ENCODE measurements at places on chromosomes 3 and 15.

GRCh38 chr3:168618827-168619470 lies 523.2 kb upstream of the GOLIM4 start:
- DNase-seq: no peak

DNA sequence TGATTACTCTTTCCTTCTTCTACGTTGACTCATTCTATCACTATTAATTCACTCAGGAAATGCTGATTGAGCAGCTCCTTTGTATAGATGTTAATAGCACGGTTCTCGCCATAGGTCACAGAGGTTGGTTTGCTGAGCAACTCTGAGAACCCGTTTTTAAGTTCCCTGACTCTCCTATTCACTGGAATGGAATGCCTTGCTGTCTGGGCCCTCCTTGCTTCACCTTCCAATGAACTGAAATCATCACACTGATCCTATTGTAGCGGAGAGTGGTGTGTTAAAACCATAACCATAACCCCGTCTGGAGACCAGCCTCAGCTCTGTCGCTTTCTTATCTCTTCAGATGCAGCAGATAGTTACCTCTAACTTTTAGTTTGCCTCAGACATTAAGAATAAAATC lies 323.6 kb downstream of the GABRB3 start:
- no peak for DNase-seq

DNA sequence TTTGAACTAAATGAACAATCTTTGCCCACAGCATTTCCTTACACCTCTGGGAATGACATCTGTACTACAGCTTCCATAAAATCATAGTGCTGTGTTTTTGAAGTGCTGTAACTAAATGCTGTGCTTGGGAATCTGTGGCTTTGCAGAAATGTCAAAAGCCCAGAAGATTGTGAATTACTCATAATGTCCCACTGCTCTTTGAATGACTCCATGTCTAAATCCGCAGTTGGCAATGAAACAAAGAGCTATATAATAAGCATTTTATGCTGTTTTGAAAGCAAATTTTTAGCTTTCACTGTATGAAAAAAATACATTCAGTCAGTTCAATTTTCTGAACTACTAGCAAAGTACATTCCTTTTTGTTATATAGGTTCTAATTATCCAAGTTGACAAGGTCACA lies 88.6 kb upstream of the ADAMTS17 start:
- no peak for DNase-seq

DNA sequence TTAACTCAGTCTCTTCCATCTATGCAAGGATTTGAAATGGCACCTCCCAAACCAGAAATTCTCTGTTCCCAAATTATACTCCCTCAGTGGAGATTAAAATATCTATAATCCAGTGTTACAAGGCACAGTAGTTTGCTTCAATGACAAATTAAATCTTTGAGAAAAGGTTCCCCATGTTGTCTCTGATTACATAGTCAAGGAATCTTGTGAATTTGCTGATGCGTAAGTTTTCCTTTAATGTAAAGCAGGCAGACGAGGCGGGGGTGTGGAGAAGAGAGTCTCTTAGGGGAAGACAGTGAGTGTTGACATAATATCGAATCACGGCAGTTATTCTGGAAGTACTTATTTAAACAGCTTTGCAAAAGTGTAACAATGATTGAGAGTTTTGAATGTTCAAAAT lies 236.4 kb upstream of the RARB start:
- DNase-seq: no peak

- no peak for DNase-seq
Measured at GRCh38 chr3:108006077-108006771, 84.6 kb downstream of the CD47 start.

- DNase-seq: no peak
Measured at GRCh38 chr3:111087924-111088469, 16.4 kb downstream of the NECTIN3 start.

DNA sequence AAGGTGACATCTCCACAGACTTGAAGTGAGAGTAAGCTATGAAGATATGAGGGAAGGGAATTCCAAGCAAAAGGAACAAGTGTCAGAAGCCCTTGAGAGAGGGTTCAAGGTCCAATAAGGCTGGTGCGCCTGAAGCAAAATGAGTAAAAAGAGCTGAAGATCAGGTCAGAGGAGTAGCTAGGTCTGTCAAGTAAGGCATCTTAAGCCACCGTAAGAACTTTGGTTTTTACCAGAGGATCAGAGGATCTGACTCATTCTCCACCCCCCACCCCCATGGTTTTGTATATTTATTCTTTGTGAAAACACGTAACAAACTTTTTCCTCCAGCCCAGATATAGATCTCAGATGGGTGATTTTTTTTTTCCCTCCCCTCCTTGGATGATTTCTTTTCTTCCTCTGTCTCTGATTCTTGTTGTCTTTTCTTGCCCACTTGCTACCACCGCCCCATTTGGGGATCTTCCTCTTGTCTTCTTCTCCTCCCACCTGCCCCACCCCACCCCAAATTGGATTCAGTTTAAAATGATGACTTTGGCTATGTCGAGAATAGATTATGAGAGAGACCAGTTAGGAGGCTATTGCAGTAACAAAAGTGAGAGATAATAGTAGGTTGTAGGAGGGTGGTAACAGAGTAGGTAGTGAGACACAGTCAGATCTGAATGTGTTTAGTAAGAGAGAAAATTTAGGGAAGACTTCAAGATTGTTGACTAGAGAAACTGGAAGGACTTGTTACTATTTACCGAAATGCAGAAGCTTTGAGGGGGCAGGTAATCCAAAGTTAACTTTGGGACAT lies 6.1 kb downstream of the TRMT10C start:
- no peak for DNase-seq

DNA sequence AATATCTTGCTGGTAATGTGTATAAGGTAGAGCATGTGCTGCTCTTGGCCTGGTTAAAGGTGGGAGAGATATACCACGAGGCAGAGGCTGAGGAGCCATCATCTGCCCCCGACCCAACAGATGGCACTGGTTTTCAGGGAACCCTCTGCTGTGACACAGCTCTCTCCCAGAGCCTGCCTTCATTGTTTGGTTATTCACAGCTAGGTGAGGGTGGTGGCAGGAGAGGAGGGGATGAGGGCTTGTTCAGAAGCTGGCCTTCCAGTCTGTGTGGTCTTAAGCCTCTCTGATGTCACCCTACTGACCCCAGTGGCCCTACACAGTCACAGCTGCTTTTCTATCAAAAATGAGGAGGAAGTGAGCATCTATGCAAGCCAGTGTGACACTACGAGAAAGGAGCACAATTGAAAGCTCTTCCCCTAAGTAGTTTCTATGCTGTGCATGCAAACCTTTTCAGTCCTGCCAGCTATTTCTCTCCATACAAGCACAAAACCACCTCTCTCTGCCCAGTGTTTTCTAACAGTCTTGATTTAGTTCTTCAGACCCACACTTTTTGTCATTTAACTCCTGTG lies 258.4 kb upstream of the AGTR1 start:
- no peak for DNase-seq

- no peak for DNase-seq
Measured at GRCh38 chr3:143848704-143849103, 436 bp upstream of the SLC9A9 start.

DNA sequence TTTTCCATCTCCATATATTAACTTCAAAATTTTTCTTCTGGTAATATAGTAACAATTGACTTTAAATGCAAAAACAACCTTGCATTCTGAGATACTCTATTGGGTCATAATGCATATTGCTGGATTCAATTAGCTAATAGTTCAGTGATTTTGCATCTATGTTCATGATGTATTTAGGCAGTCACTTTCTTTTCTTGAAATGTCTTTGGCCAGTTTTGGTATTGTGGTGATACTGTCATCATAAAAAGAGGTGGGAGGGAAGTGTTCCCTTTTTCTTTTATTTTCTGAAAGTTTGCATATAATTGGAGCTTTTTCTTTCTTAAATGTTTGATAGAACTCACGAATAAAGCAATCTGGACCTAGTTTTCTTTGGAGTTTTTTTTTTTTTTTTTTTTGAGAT lies 67.4 kb upstream of the ZNF148 start:
- DNase-seq: no peak

- DNase-seq: no peak
Measured at GRCh38 chr3:13780432-13781176, 99.3 kb downstream of the WNT7A start.

- no peak for DNase-seq
Measured at GRCh38 chr3:53164911-53165310, 3.9 kb downstream of the PRKCD start.

DNA sequence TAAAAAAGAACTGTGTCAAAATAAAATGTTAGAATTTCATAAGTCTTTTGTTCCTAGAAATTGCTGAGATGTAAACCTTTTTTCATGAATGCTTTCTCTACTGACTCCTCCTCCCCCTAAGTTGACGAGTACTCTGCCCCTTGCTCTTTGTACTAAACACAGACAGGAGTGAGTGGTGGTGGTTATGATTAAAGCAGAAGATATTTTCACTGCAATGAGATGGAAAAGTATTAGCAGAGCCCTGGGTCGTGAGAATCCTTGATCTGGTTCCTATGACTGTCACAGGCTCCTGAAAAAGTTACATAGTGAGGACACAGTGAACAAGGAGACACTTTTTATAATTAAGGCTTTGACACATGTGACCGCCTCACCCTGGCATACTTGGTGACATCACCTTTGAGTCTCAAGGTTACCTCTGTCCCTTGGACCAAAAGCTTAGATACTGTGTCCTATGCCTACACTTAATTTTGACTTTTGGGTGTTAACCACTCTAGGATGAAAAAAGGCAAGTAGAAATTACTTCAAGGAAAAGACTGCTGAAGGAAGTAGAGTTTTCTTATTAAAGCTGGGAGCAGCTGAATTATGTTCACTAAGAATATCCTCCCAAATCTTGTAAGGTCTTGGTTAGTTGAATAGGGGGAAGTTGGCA lies 130.4 kb upstream of the LYSMD4 start:
- no peak for DNase-seq

DNA sequence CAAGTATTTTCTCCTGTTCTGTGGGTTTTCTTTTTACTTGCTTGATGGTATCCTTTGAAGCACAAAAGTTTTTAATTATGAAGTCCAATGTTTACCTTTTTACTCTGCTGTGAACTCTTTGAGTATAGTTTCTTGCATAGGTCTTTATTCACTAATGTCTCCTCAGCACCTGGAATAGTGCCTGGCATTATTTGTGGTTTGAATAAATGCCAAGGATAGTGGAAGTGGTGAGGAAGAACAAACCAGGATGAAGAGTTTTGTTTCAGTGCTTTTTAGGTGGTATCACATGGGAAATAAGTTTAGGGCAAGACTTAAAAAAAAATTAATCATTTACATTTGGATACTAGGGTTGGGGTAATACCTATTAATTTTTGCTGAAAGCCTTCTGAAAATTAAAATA lies 25.7 kb downstream of the GPD1L start:
- no peak for DNase-seq

DNA sequence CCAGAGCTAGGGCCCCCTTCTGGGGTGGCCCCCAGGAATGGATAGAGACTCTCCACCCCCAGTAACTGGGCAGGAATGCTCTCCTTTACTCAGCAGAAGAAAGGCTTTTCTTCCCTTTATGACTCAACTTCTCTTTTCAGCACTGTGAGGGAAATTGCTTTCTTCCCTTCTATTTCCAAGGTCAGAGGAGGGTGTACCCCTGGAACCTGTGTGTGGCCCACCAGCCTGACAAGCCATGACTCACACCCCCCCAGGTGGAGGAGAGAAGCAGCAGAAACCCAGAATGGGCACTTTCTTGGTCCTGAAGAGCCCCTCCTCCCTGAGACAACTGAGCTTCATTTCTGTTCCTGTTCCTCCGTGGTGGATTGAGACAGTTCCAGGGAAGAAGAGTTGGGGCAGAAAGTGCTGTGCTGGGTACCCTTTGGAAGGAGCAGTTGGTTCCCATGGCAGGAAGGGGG lies 2.7 kb upstream of the ANKRD63 start:
- DNase-seq: no peak

DNA sequence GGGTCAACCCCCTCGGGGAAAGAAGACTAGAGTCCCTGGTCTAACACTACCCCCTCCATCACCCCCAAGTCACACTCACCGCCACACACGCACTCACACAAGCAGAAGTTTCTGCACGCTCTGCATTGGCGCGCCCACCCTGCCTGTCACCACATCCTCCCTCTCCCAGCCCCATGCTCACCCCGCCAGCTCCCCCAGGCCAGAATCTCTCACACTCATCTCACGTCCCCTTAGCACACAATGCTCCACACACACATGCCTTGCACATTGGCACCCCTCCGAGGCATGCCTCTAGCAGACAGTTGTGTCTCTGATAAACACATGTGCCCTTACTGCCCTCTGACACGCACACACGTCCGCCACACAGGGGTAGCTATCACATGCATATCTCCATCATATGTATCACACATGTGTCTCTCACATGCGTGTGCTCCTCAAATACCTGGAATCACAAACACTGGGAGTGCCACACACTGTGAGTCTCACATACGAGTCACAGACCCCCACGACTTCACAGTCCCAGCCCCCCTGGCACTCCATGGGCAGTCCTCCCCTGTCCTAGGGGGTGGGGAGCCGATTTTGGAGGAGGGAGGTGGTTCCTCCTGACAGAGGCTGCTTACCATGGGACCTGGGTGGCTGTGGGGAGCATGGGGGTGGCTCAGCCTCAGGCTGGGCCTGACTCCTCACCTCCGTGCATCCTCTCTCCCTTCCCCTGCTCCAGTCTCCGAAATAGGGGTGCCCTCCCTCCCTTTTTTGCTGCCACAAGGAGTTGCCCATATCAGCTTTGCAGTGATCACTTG lies 898 bp downstream of the FBLN2 start:
- no peak for DNase-seq

- DNase-seq: no peak
Measured at GRCh38 chr15:91319371-91320059, 219.5 kb downstream of the SV2B start.

DNA sequence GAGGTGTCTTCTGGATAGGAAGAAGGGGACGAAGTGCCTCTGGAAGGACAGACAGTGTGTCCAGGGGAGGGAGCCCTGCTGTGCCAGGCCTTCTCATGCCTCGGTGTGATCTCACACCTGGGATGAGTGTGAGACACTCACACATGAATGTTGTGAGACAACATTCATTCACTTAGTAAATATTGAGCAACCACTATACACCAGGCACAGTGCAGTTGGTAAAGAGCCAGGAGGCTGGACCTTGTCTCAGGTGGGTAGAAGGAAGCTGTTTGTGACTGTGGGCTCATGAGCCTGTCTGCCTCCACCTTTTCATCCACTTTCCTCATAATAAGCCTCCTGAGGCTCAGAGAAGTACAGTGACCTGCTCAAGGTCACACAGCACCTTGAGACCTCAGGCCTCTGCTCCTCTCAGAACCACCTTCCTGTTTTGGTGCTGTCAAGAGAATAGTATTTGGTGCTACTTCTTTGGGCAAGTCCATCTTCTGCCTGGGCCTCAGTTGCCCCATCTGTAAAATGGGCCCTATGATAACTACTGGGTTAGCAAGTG lies 20.9 kb downstream of the SLC6A6 start:
- DNase-seq: no peak

Measured in activated CD8-positive, alpha-beta memory T cell treated with anti-CD3 and anti-CD28 coated beads for 1 hour (primary cell).